Neural progenitor cell (in vitro differentiated cells): ENCODE measurements at places on chromosomes 1 and 21. TPM values are rescaled to one million over a fixed set of nuclear protein-coding genes. Genes with fewer than 3 reads are reported as not detected.

DNA sequence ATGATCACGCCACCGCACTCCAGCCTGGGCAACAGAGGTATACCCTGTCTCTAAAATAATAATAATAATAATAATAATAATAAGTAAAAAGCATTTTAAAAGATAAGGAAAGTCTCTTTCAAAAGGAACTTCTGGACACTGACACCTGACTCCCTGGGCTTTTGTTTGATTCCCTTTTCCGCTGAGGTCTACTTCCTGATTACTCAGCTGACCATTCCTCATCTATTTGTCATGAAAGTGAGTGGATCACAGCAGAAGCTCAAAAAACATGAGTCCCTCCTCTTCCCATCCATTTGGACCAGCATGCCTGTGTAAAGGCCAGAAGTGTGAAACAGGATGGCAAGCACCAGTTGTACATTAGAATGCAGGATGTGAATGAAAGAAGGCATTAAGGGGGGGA lies 61.1 kb upstream of the FBXO28 start:
- H3K27ac ChIP-seq: no peak overlapping the region
- no peak for DNase-seq
- H3K4me3 ChIP-seq: no peak overlapping the region
- no peaks in the 10 kb centered on the region for H3K36me3 ChIP-seq
- no peaks in the 10 kb centered on the region for H3K4me1 ChIP-seq

DNA sequence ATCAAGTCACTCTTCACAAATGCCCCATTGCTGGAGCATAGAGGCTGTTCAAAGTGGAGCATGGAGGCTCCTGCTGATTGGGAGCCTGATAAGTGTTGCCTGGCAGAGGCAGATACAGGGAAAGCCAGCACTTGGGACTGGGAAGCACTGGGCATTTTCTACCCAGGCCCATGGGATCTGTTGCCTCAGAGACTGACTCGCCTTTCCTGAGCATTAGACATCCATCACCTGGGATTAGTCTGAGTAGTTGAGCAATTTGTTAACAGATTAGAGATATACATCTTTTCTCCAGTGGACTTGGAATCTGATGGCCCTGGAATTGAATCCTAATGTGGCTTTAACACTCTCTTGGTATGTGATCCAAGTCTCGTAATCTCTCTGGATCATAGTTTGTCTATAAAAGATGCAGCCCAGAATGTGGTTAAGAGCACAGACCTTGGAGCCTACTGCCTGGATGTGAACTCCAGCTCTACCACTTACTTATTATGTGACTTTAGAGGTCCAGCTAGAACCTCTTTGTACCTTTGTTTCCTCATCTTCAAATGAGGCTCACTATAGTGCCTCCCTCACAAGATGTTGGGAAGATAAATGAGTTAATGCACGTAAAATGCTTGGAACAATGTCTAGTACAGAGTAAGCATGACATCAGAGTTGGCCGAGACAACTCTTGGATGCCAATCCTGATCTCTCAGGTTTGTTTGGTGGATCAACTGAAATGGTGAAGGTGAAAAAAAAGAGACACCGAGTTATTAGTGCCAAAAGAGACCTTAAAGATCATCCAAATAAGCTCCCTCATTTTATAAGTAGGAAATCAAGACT lies 38.3 kb upstream of the NRDC start:
- H3K36me3 ChIP-seq: no peaks in the 10 kb centered on the region
- H3K27ac ChIP-seq: no peak overlapping the region
- no peak for DNase-seq
- peaks cover 36% of the 10 kb centered on the region for H3K4me1 ChIP-seq

DNA sequence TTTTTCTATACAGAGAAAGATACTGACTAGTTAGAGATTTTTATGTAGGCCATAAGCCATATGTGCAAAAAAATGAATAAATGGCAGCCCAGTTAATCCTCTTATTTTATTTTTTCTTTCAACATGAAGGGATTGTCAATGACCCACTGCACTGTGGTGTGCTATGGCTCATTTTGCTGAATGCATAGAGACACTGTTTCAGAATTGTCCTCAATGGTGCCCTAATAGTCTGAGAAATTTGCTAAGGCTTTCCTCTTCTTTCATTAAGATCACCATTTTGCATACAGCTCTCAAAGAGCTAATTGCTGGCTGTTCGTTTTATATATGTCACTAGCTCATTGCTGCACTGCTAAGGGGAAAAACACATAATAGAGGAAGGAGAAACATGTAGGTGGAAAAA lies 189.5 kb downstream of the SLC44A5 start:
- H3K27me3 ChIP-seq: no peaks in the 10 kb centered on the region
- peaks cover 6% of the 10 kb centered on the region for H3K4me1 ChIP-seq
- no peaks in the 10 kb centered on the region for H3K36me3 ChIP-seq
- no peak overlapping the region for H3K27ac ChIP-seq

DNA sequence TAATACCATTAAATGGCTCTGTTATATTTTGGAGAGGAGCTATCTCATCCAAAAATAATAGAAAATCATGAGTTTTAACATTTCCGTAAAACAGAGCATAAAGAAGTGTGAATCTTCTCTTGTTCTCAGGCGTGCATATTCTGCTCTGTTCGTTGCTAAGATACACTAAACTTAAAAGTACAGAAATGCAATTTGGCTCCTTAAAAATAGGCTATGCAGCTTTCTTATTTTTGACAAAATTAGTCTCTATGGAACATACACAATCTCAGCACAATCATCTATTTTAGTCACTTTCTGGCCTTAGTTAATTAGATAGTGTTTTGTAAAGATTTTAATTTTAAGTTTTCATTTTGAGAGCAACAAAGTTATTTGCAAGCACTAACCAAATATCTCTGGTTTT lies 79.0 kb upstream of the USP25 start:
- no peak for DNase-seq
- H3K27ac ChIP-seq: no peak overlapping the region
- no peak overlapping the region for H3K4me3 ChIP-seq
- no peaks in the 10 kb centered on the region for H3K36me3 ChIP-seq

- H3K27ac ChIP-seq: no peak overlapping the region
- no peak for DNase-seq
Observed at GRCh38 chr1:38084700-38085099, 38.1 kb upstream of the POU3F1 start.

GRCh38 chr1:208475449-208475848 lies 231.3 kb upstream of the PLXNA2 start:
- H3K4me1 ChIP-seq: peaks cover 10% of the 10 kb centered on the region
- no peaks in the 10 kb centered on the region for H3K36me3 ChIP-seq
- H3K27ac ChIP-seq: no peak overlapping the region
- DNase-seq: no peak
- H3K27me3 ChIP-seq: no peaks in the 10 kb centered on the region

DNA sequence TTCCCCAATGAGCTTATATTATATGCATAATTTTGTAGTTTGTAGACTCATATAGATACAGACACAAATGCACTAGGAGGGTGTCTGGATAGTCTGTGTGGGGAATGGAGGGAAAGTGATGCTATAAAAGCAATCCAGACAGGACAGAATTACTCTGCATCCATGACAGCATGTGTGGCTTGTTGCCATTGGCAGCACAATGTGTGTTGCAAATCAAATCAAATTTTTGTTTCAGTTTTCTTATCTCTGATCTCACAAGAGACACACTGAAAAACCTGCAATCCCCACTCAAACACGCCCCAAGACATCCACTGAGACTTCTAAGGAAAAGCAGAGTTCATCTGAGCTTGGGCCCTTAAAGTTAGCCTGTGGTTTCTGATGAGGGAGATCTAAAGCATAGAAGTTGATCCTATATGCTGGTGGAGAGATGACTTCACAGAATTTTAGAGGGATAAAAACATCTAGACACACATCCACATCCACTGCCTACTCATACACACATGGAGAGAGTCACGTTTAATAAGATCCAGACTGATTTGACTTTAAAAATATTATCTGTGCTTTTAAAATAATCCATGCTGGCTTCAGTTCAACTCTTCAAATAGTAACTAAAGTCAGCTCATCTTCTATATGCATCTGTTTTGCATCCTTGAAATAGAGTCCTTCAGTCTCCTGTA lies 313.0 kb upstream of the PLXNA2 start:
- no peaks in the 10 kb centered on the region for H3K4me1 ChIP-seq
- DNase-seq: no peak
- H3K27ac ChIP-seq: no peak overlapping the region
- no peaks in the 10 kb centered on the region for H3K27me3 ChIP-seq

DNA sequence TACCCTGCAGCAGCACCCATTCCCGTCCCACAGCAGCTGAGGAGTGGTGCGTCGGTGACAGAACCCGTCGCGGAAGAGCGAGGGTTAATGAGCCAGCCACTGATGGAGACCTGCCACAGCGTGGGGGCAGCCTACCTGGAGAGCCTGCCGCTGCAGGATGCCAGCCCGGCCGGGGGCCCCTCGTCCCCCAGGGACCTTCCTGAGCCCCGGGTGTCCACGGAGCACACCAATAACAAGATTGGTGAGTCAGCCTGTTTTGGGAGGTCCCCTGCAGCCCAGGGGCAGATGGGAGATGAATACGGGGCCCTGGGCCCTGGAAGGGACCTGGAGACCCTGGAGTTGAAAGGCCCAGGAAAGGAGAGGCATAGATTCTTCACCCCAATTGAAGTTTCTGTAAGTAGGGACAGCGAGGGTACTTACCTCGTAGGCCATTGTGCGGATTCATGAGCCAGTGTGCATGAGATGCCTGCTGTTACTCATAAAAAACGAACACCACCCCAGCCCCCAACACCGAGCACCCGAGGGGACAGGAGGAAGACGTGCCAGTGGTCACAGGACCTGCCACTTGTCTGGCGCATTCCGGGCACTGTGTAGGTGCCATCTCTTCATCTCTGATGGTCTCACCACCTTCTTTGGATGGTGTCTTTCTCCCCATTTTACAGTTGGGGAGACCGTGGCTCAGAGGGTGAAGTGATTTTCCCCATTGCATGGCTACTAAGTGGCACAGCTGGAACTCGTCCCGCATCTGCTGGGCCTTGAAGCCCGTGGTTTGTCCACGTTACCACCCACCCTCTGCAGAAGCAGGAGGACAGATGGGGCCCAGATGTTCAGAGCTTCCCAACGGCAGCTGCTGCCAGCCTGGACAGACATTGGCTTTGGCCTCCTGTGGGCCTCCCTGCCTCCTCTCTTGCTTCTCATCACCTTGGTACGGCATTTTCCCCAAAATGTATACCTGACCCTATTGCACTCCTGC lies 28.3 kb upstream of the TNFRSF1B start:
- no peak for DNase-seq
- H3K4me1 ChIP-seq: peaks cover 5% of the 10 kb centered on the region
- H3K36me3 ChIP-seq: no peaks in the 10 kb centered on the region
- no peak overlapping the region for H3K27ac ChIP-seq

DNA sequence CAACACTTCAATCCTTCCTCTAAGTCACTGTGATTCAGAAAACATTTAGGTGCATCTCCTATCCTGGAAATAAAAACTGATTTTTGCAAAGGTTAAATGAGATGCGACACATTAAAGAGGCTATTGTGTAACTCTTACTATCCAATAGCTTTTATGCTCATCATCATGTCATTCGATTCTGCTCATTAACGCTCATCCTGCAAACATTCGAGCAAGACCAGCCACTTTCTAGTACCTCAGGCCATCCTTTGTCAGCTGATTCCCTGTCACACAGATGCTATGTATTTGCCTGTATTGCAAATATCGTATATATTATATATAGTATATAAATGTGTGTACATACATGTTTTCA lies 131.6 kb downstream of the TLR5 start:
- H3K4me1 ChIP-seq: peaks cover 61% of the 10 kb centered on the region
- no peak for DNase-seq
- no peaks in the 10 kb centered on the region for H3K27me3 ChIP-seq
- H3K36me3 ChIP-seq: no peaks in the 10 kb centered on the region

GRCh38 chr1:213669964-213670691 lies 317.6 kb upstream of the PROX1 start:
- H3K4me1 ChIP-seq: no peaks in the 10 kb centered on the region
- H3K27ac ChIP-seq: no peak overlapping the region
- no peaks in the 10 kb centered on the region for H3K27me3 ChIP-seq
- DNase-seq: no peak

GRCh38 chr1:65255035-65255655 lies 54.2 kb upstream of the DNAJC6 start:
- DNase-seq: peak; percentile 75
- H3K4me1 ChIP-seq: peaks cover 19% of the 10 kb centered on the region
- H3K27me3 ChIP-seq: peaks cover 13% of the 10 kb centered on the region
- H3K4me3 ChIP-seq: peak overlapping the region; percentile 85

Gene LRRC47
- total RNA-seq: 32.5 and 51.0 TPM in 2 replicates

Gene PLPPR4
- total RNA-seq: 0.09 and 0.46 TPM in 2 replicates

Gene NECTIN4
- total RNA-seq: 0.06 TPM in 1 of 2 replicates, not detected in the other

Gene CAPN8
- total RNA-seq: not detected in 2 replicates

Gene SETD4
- total RNA-seq: 21.6 and 31.6 TPM in 2 replicates

Gene SPRR2A
- total RNA-seq: not detected in 2 replicates

Gene MAGI3
- 20.9 and 26.9 TPM in 2 replicates for total RNA-seq

Gene WNT2B
- total RNA-seq: 1.6 and 2.9 TPM in 2 replicates

Gene TUFT1
- total RNA-seq: 9.3 and 10.0 TPM in 2 replicates

Gene CFHR4
- total RNA-seq: not detected in 2 replicates

Gene CRTC2
- 6.7 and 14.2 TPM in 2 replicates for total RNA-seq

Gene DYNLT5
- 0.22 TPM in 1 of 2 replicates, not detected in the other for total RNA-seq
